ENCODE measurements at places on chromosomes 12 and 14.
A peak's percentile ranks its signal among the peaks of the same experiment; 100 is the strongest.

GRCh38 chr12:91179966-91180561 is 2.6 kb downstream of the DCN start:
- DNase-seq: no peak

- DNase-seq: no peak
Measured at GRCh38 chr12:57153415-57153997, 6.1 kb upstream of the LRP1-AS start.

DNA sequence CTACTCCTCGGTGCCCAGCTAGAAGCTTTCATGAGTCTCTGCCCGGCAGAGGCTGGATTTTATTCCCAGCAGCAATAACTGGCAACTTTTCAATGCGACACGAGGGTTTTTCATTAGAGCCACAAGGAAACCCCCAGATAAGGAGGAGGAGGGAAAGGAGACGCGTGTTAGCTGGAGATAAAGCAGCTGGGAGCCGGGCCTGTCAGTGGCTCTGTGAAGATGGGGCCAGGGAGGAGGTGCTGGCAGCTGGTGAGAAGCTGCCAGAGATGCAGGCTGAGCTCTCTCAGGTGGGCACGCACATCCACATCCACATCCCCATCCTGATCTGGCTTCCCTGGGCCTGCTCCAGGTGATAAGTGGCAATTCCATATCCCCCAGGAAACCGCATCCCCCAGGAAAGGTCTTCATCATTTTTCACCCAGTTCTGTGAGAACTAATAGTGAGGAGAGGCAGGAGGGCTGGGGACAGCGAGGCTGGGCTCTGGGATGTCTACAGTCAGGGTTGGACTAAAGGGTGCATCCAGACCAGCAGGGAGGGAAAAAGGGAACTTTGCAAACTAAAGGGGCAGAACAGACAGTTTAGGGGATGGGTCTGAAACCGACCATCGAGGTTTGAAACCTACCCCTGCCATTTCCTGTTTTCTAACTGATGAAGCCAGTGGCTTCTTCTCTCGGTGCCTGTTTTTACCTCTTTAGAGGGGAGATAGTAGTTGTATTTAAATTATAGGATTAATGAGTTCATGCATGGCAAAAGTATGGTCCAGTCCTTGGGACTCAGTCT is 413.2 kb downstream of the DPF3 start:
- no peak for DNase-seq

DNA sequence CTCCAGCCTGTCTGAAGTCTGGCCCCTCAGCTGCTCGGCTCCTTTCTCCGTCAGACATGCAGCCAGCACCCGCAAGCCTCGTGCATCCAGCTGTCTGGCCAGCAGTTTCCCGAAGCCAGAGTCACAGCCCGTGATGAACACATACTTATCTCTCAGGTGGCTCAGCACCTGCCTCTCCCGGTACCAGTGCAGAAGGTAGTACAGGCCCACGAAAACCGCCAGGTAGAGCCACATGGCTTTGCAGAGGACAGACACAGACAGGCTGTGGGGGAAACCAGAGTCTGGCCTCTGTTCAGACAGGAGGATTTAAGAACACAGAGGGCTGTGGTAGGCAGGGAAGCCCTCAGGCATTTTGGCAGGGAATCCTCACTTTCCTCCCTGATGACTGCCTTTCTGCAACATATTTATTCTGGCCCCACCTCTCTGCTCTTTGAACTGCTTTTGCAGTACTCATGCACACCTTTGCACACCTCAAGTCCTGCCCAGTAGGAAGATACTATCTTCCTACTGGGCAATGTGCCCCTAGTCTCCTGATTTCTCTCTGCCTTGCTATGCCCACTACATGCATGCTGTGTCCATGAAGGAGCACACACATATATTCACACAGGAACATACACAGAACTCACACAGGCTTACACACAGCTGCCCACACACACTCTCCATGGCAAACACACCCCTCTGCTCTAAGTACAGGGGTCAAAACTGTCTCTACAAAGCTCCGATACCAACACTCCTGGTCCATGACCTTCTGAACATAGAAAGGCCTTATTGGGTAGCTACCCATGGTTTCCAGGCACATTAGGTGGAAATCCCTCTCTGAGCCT is at the start of gene RDH16:
TSS of gene RDH16 (minus strand) at position 380 of the 824 bp plus-strand sequence. CDS start at position 234, 146 bp downstream.
- no peak for DNase-seq

DNA sequence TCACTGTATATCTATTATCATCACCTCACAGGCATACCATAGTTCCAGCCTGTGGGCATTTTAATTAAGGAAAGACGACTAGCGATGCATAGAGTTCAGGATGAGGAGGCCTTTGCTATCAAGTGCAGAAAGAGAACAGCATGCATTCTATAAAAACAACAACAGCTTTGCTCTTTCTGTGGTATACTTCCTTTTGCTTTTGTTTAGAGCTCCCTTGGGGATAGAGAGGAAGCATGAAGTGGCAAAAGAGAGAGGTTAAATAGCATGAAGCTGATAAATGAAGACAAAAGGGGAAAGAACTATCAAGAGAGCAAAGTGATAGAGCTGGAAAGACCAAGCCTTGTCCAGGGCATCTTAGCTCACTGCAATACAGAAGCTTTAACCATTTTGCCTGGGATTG is 23.5 kb downstream of the IFNG-AS1 start:
- no peak for DNase-seq

DNA sequence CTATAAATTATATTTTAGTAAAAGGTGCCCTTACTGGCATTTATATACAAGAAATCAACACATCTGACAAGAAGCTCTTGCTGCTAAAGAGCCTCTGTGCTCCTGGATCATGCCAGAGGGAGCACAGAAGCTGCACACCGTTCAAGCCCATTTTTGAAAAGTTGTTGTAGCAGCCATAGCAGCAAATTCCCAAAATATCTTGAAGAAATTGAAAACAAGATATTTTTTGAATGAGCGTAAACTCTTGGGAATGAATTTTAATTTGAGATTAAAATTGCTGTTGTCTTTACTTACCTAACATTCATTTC is 540 bp upstream of the CLEC2D start:
- DNase-seq: no peak

DNA sequence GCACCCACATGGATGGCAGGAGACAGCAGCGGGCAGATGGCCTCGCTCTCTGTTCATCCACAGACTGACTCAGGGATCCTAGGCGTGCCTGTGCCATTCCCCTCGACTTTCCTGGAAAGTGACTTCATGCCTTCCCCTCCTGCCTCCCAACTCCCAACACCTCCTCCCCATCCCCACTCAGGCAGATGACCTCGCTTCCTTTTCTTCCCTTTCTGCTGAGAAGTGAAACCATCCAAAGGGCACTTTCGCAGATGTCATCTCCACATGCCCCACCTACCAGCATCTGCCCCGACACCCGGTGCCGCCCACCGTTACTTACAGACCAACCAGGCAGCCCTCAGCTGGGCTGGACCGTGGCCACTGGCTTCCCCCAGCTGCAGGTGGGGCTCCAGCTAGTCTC is 29.6 kb downstream of the BEGAIN start:
- DNase-seq: peak; percentile 67

- no peak for DNase-seq
Measured at GRCh38 chr12:124874988-124875802, 11.5 kb upstream of the SCARB1 start.

- no peak for DNase-seq
Measured at GRCh38 chr12:65694130-65694529, 130.2 kb upstream of the HMGA2 start.

DNA sequence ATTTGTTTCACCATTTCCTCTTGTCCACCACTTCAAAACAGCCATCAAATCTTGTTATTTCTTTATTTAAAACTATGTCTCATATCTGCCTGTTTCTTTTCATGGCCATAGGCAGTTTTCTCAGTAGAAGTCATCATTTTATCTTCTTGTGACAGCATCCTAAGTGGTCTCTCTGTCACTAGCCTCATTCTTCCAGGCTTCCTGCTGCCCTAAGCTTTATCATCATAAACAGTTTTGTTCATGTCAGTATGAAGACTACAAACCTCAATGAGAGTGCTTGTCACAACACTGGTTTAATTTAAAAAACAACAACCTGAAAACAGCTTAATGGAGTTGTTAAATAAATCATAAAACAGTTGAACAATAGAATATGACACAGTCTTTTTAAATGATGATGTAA is 387.8 kb upstream of the RPL10L start:
- no peak for DNase-seq

- DNase-seq: no peak
Measured at GRCh38 chr12:68750506-68750905, 4.5 kb downstream of the SLC35E3 start.

DNA sequence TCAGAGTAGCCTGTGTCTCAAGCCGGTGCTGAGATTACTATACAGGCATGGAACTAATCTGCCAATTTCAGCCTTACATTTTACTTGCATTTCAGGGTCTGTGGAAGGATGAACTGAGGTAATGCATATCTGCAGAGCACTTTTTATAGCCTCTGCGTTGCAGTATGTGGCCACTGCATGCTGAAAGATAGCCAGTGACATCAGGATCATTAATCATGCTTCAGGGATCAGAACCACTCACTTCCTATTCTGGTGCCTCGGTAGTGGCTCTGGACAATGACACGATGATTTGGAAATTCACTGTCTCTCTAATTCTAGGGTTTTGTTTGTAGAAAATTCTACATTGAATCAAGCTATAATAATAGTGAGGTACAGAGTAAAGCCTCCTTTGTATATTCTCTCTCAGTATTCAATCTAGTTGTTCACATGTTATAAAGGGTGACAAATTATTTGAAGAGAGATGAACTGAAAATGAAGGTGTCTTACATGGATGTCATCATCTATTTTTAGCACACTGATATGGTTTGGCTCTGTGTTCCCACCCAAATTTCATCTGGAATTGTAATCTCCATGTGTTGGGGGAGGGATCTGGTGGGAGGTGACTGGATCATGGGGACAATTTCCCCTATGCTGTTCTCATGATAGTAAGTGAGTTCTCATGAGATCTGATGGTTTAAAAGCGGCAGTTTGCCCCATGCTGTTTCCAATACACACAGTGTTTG is 554.3 kb upstream of the MIS18BP1 start:
- no peak for DNase-seq

- DNase-seq: no peak
Measured at GRCh38 chr12:118359541-118359915, 13.2 kb downstream of the TAOK3 start.

- peak; percentile 42 for DNase-seq
Measured at GRCh38 chr12:60205500-60205899, 609.7 kb downstream of the SLC16A7 start.
